Osteocyte (in vitro differentiated cells): ENCODE measurements at places on chromosomes 5 and 9. TPM values are rescaled to one million over a fixed set of nuclear protein-coding genes. Genes with fewer than 3 reads are reported as not detected.

The ITGA2 gene
- 0.30 and 0.44 TPM in 2 replicates for total RNA-seq

The APC gene
- 36.3 and 36.9 TPM in 2 replicates for total RNA-seq

The CDH12 gene
- not detected in 2 replicates for total RNA-seq

The ADAMTS13 gene
- 7.4 and 8.8 TPM in 2 replicates for total RNA-seq

The UBTD2 gene
- 47.5 and 48.0 TPM in 2 replicates for total RNA-seq

The CORO2A gene
- 1.6 and 1.8 TPM in 2 replicates for total RNA-seq

The NMUR2 gene
- total RNA-seq: not detected in 2 replicates

The CHMP5 gene
- total RNA-seq: 63.7 and 64.4 TPM in 2 replicates

The NXNL2 gene
- total RNA-seq: 0.32 TPM in 1 of 2 replicates, not detected in the other

The NTNG2 gene
- 6.2 and 6.7 TPM in 2 replicates for total RNA-seq

The SMU1 gene
- total RNA-seq: 22.4 and 23.0 TPM in 2 replicates

The CACNA1B gene
- 0.08 and 0.13 TPM in 2 replicates for total RNA-seq

The CCDC187 gene
- not detected in 2 replicates for total RNA-seq

The RFESD gene
- total RNA-seq: 1.7 and 2.3 TPM in 2 replicates

The IRX4 gene
- not detected in 2 replicates for total RNA-seq

The ANKRD31 gene
- 0.13 and 0.18 TPM in 2 replicates for total RNA-seq

The PTPRD gene
- total RNA-seq: 4.4 and 5.4 TPM in 2 replicates

The ARPC5L gene
- total RNA-seq: 22.5 and 22.8 TPM in 2 replicates

The SPTLC1 gene
- 90.7 and 93.9 TPM in 2 replicates for total RNA-seq

The SLF1 gene
- total RNA-seq: 4.6 and 4.8 TPM in 2 replicates

The LCN15 gene
- not detected in 2 replicates for total RNA-seq

The GNA14 gene
- total RNA-seq: not detected in 2 replicates

The ADAMTSL2 gene
- total RNA-seq: 0.10 and 0.11 TPM in 2 replicates

The RNF14 gene
- 66.8 and 73.8 TPM in 2 replicates for total RNA-seq

The RANBP17 gene
- 15.7 and 17.5 TPM in 2 replicates for total RNA-seq

The LVRN gene
- 0.40 and 0.68 TPM in 2 replicates for total RNA-seq

The TTF1 gene
- 11.3 and 12.7 TPM in 2 replicates for total RNA-seq

The GPR150 gene
- 0.16 and 0.21 TPM in 2 replicates for total RNA-seq

The ACOT12 gene
- not detected in 2 replicates for total RNA-seq

The CCL28 gene
- total RNA-seq: not detected in 2 replicates

The CCNO gene
- 0.34 TPM in 1 of 2 replicates, not detected in the other for total RNA-seq

The SELENOP gene
- 55.8 and 70.3 TPM in 2 replicates for total RNA-seq

The ADAMTSL1 gene
- 1.2 and 1.5 TPM in 2 replicates for total RNA-seq

The OR1J2 gene
- not detected in 2 replicates for total RNA-seq

The VLDLR gene
- 18.5 and 20.5 TPM in 2 replicates for total RNA-seq

The LRRC26 gene
- not detected in 2 replicates for total RNA-seq

The EPB41L4A gene
- 2.6 and 2.7 TPM in 2 replicates for total RNA-seq

The OGN gene
- total RNA-seq: 3.9 and 5.5 TPM in 2 replicates

The WDR70 gene
- total RNA-seq: 35.4 and 37.2 TPM in 2 replicates

The CYSTM1 gene
- 26.7 and 29.8 TPM in 2 replicates for total RNA-seq

The PCDHGB1 gene
- total RNA-seq: 1.4 and 1.8 TPM in 2 replicates
